ENCODE measurements at places on chromosomes 12 and 14. TPM values are rescaled to one million over a fixed set of nuclear protein-coding genes. Genes with fewer than 3 reads are reported as not detected.

GRCh38 chr14:32841698-32842097 lies 97.0 kb upstream of the NPAS3 start:
- DNase-seq: no peak

DNA sequence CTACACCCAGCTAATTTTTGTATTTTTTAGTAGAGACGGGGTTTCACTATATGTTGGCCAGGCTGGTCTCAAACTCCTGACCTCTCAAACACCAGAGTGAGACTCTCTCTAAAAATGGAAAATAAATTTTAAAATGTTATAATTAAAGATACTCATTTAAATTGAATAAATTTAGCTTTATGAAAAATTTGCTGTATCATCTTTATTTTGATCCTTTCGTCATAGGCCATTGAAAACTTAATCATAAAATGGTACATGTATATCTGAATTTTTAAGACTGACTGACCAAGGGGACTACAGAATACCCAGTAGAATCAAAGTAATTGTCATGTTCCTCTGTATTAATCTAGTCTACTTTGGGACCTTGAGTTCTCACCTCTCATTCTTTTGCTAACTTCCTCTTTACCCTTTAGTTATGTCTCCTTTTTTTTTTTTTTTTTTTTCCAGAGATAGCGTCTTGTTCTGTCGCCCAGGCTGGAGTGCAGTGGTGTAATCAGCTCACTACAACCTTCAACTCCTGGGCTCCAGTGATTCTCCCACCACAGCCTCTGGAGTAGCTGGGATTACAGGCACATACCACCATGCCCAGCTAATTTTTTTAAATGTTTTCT lies 9.5 kb downstream of the RAB5B start:
- DNase-seq: no peak

- no peak for DNase-seq
Measured at GRCh38 chr14:59274991-59275391, 86.5 kb downstream of the DAAM1 start.

GRCh38 chr14:34749408-34749807 lies 35.0 kb upstream of the CFL2 start:
- DNase-seq: no peak

GRCh38 chr12:21413369-21414277 lies 23.8 kb upstream of the PYROXD1 start:
- DNase-seq: no peak

DNA sequence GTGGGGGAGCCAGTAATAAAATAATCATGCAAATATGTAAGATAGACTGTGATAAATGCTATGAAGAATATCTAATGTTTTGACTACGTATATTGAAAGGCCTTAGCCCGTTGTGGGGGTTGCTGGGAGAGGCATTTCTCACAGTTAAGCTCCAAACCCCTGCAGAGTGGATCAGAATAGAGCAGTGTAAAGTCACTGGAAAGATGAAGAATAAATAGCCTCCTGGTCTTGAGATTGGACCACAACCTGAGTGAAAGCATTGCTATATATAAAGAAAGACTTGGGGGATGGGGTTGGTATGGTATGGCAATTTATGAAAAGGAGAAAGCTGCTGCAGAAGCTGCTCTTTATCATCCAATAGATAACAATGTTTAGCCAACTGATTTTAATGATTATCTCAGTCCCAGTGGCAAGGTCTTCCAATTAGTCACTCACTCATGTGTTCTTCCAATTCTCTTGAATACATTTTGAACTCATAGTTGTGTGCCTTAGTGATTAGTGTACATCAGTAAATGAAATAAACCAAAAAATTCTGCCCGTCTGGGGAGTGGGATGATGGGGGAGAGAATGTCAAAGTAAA lies 10.2 kb downstream of the PLEKHA5 start:
- DNase-seq: no peak

The C12orf50 gene
- total RNA-seq: not detected

DNA sequence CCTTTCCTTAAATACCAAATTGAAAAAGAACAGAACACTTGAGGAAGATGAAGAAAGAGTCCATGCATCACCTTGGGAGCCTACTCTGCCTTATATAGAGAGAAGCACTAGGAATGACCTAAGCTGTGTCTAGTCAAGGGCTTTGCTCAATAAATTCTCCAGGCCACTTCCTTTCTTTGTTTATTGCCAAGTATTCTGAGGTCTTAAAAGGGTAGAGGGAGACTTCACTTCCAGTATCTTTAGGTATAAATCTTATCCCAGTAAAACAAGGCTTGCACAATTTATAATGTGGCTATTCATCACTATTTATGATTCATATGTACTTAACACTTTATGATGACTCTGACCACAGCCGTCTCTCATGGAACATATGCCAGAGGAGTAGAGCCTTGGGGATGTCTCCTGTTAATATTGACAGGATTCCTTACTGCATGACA lies 85.1 kb upstream of the ARHGAP5 start:
- peak; percentile 40 for DNase-seq

DNA sequence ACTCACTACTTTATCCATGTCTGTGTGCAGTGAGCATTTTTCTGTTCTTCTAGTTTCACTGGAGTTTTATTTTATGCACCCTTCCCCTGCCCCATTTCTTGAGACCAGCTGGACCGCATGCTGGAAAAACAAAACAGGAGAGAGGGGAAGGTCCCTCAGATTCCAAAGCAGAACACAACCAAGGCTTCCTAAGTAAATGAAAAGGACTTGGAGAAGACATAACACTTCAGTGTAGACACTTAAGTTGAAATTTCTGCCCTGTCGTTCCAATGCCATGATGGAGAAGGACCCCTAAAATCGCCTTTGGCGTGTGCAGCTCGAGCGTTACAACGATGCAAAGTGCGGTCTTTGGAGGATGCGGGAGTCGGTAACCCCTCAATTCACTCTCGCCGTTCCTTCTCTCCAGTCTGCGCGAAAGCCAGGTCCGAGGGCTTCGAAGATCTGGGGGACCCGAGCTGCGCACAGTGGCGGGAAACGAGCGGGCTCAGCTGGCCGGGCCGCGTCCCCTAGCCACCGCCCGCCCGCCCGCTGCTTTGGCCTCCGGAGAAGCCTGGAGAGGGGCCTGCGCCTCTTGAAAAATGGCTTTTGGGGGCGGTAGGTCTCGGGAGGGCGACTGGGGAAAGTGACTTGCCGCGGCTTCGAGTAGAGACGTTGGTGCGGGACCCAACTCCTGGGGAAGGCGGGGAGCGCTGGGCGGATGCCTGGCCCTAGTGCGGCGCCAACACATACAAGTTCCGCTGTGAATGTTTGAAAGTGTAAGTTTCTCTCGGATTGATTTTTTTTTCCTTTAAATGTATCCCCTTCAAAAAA lies 11.2 kb upstream of the HOXC13 start:
- no peak for DNase-seq

- peak; percentile 84 for DNase-seq
Measured at GRCh38 chr12:104671409-104672095, 214.8 kb downstream of the CHST11 start.

The GPD1 gene
- total RNA-seq: 0.18 TPM

- no peak for DNase-seq
Measured at GRCh38 chr12:111521801-111522200, 77.3 kb downstream of the ATXN2 start.
